ENCODE measurements at places on chromosomes 6 and 20.

DNA sequence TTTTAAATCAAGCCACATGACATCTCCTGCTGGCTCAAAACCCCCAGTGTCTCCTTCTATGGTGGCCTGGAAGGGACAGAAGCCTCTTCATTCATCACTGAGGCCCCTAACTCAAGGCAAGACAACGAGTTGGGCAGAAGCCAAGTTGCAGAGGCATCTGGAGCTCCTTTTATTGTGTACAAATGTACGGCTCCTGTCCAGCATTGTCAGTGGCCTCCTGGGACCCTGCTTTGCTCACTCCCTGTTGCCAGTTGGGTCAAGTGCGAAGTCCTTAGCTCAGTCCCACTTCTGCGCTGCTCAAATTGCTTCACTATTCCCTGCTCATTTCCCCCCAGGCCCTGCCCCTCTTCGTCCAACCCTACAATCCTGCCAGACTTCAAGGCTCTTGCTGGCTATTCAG lies 181.2 kb upstream of the PMEPA1 start:
- no peak for DNase-seq

DNA sequence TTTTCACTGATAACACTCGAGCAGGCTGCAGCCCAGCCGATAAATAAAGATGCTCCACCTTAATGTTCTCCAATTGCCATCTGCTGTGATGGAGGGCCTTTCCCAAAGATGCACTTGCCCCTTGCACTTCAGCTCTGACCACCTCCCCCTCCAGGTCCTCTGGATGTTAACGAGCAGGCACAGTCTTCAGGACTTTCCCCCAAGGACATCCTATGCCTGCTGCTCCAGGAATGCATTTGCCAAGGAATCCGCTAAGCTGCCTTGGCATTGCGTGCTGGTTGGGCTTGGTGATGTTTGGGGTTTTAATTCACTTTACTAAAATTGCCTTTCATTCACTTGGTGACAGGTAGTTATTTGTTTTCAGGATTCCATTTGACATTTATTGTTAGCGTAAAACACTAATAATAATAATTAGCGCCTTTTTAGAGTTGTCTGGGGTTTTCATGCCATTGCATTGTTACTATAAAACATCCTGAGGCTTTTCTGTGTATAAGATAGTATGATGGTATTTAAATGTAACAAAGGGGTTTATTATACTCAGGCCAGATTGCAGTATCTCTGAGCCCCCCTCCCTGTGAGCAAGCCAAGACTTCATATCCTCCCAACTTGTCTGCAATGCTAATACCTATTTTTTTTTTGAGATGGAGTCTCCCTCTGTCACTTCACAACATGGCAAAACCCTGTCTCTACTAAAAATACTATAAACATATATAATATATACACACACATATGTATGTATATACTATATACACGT lies 66.7 kb upstream of the TSHZ2 start:
- no peak for DNase-seq

DNA sequence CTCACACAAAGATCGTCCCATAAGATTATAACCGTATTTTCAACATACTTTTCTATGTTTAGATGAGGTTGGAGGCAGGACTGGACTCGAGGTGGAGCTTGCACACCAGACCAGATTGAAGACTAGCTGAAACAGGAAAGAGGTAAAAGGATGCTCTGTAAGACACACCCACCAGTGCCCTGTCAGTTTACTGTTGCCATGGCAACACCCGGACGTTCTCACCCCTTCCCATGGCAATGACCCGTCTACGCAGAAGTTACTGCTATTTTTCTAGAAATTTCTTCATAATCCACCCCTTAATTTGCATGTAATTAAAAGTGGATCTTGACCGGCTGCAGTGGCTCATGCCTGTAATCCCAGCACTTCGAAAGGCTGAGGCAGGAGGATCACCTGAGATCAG lies 13.6 kb upstream of the SRSF6 start:
- no peak for DNase-seq

GRCh38 chr6:13354331-13355042 lies 26.1 kb upstream of the TBC1D7 start:
- DNase-seq, result no peak

DNA sequence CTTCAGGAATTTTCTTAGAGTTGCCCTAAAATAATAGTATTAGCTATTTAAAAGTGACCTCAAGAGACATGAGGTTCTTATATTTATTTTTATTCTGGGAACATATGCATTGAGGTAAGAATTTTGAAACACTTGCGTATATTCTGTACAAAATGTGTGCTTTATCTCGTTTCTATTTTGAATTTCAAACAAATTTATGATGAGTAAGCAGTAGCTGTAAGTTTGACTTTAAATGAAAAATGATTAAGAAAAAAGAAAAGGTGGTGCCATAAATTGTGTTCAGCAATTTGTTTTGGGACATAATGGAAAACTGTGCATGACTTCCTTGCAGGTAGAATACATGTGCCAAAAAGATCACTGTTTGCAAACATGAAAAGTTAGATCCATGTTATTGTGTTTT lies 433.1 kb upstream of the PLCB4 start:
- DNase-seq, result no peak

DNA sequence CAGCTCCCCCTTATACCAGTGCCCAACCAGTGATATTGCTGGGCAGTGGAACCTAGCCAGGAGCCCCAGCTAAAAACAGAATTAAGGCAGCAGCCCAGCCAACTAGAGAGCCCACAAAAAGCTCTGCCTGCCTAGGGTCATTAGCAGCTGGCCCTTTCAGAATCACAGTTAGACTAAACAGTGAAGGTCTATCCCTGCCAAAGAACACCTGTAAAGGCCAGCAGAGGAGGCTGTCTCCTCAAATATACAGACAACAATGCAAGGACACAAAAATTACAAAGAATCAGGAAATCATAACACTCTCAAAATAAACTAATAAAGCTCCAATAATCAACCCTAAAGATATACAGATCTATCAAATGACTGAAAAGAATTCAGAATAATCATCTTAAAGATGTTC lies 77.8 kb upstream of the HTR1E start:
- DNase-seq, result no peak

- no peak for DNase-seq
Measured at GRCh38 chr20:11778206-11778570, 139.5 kb upstream of the BTBD3 start.

DNA sequence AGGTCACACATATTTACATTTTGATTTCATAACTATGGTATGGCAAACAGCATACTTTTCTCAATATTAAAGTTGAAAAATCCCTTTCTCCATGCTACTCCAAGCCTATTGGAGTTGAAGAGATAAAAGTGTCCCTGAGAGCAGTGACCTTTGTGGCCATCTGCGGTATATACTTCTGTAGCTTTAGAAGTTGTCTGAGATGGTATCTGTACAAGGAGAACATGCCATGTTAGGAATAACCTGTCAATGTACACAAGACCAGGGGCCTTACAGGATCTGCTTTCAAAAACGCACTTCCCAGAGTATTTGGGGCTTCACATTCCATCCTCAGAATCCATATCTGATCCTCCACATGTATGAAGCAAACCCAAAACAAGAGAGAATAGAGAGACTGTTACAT lies 226.7 kb downstream of the MEI4 start:
- DNase-seq, result no peak

DNA sequence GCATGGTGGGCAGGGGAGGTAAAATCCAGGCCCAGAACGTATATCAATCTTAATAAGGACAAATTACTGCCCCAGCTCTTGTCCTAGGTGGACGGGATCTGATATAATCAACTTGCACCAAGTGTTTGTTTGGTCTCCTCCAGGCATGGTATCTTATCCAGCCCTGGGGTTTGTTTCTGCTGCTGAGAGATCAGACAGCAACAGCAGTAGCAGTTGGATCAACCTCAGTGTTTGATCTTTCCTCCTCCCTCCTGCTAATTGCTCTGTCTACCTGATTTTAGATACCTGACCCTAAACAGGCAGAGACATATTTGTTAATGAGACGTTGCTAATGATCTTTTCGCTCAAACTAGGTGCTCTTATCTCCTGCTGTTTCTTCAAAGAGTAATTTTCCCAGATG lies 100.4 kb upstream of the BACH2 start:
- DNase-seq, result no peak
